Suprapubic skin (tissue), 4 donors: ENCODE measurements at places on chromosomes 12 and 14.
A peak's percentile ranks its signal among the peaks of the same experiment; 100 is the strongest.

GRCh38 chr14:78598046-78598920, 428.1 kb downstream of the NRXN3 start:
- no peak overlapping the region for H3K4me3 ChIP-seq
- no peaks in the 10 kb centered on the region for H3K4me1 ChIP-seq
- no peaks in the 10 kb centered on the region for H3K36me3 ChIP-seq
- no peak for DNase-seq

DNA sequence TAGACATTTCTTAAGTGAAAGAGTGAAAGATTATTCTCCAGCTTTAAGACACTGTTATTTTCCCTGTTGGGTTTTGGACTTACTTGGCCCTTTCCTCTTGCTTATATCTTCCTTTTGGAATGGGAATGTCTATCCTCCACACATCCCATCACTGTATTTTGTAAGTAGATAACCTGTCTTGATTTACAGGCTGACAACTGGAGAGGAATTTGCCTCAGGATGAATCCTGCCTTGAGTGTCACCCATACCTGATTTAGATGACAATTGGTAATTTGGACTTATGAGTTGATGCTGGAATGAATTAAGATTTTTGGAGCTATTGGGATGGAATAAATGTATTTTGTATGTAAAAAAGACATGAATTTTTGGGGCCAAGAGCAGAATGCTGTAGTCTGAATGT, 74.2 kb upstream of the KICS2 start:
- DNase-seq = no peak
- no peaks in the 10 kb centered on the region for H3K4me1 ChIP-seq
- H3K4me3 ChIP-seq = no peak overlapping the region

GRCh38 chr14:100261621-100262020, 22.7 kb downstream of the YY1 start:
- H3K27me3 ChIP-seq = no peaks in the 10 kb centered on the region
- H3K4me3 ChIP-seq = no peak overlapping the region
- peaks cover 18% of the 10 kb centered on the region for H3K36me3 ChIP-seq
- DNase-seq = no peak
- H3K4me1 ChIP-seq = peaks cover 16% of the 10 kb centered on the region

GRCh38 chr12:108850854-108851573, 6.4 kb downstream of the SSH1 start:
- DNase-seq = no peak
- H3K36me3 ChIP-seq = peaks cover 11% of the 10 kb centered on the region
- no peak overlapping the region for H3K27ac ChIP-seq
- H3K27me3 ChIP-seq = no peaks in the 10 kb centered on the region
- H3K4me1 ChIP-seq = peaks cover 36% of the 10 kb centered on the region

GRCh38 chr12:98002887-98003493, 512.4 kb upstream of the TMPO start:
- DNase-seq = no peak
- no peak overlapping the region for H3K4me3 ChIP-seq
- H3K4me1 ChIP-seq = no peaks in the 10 kb centered on the region
- H3K27ac ChIP-seq = no peak overlapping the region
- H3K27me3 ChIP-seq = no peaks in the 10 kb centered on the region

- H3K36me3 ChIP-seq = peaks cover 33% of the 10 kb centered on the region
- no peaks in the 10 kb centered on the region for H3K27me3 ChIP-seq
- H3K4me3 ChIP-seq = no peak overlapping the region
- no peak for DNase-seq
- no peak overlapping the region for H3K27ac ChIP-seq
Observed at GRCh38 chr14:71050227-71050823, 143.1 kb downstream of the PCNX1 start.

- no peak overlapping the region for H3K4me3 ChIP-seq
- no peak for DNase-seq
- no peaks in the 10 kb centered on the region for H3K27me3 ChIP-seq
Observed at GRCh38 chr14:80973931-80974641, 18.7 kb downstream of the TSHR start.

DNA sequence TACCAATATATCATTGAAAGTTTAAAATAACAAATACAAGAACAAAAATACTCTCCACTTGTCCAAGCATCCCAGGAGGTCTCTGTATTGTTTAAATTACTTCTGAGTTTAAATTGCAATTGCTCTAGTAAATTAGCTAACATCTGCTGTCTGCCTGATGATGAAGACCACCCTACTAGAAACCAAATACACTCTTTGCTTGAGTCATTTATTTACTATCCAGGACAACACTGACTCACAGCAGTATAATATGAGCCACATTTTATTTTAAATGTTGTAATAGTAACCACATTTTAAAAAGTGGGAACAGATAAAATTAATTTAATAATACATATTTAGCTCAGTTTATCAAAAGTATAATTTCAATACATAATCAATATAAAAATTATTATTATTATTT, 62.9 kb upstream of the EEA1 start:
- no peak overlapping the region for H3K27ac ChIP-seq
- DNase-seq = no peak
- H3K36me3 ChIP-seq = no peaks in the 10 kb centered on the region
- H3K27me3 ChIP-seq = no peaks in the 10 kb centered on the region
- peaks cover 10% of the 10 kb centered on the region for H3K4me1 ChIP-seq
- H3K4me3 ChIP-seq = no peak overlapping the region

- H3K27me3 ChIP-seq = no peaks in the 10 kb centered on the region
- DNase-seq = no peak
- no peaks in the 10 kb centered on the region for H3K4me1 ChIP-seq
- H3K4me3 ChIP-seq = no peak overlapping the region
- H3K36me3 ChIP-seq = peaks cover 27% of the 10 kb centered on the region
- H3K27ac ChIP-seq = no peak overlapping the region
Observed at GRCh38 chr14:73863209-73863608, 11.6 kb downstream of the PTGR2 start.

- no peaks in the 10 kb centered on the region for H3K27me3 ChIP-seq
- no peaks in the 10 kb centered on the region for H3K36me3 ChIP-seq
- H3K27ac ChIP-seq = no peak overlapping the region
- H3K4me1 ChIP-seq = no peaks in the 10 kb centered on the region
- no peak overlapping the region for H3K4me3 ChIP-seq
Observed at GRCh38 chr12:33588725-33589405, 149.2 kb upstream of the SYT10 start.

- no peak for DNase-seq
- peaks cover 19% of the 10 kb centered on the region for H3K36me3 ChIP-seq
- no peak overlapping the region for H3K4me3 ChIP-seq
- H3K4me1 ChIP-seq = peaks cover 13% of the 10 kb centered on the region
- no peak overlapping the region for H3K27ac ChIP-seq
Observed at GRCh38 chr12:68868043-68868790, 60.2 kb downstream of the MDM2 start.

DNA sequence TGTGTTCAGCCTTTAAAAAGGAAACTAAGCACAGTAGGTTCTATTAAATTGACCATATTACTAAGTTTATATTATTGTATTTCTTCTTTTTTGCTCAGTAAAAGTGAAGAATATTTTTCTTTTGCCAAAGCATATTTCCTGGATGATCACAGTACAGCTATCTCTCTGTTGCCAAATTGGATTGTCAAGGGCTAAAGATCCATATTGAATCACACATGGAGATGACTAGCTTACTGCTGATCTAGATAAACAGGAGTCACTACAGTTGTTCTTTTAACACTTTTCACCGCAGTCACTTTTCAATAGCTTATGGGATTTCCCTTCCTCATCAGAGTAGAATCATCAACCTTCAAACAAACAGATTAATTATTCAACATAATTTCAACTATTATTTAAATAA, 78.6 kb downstream of the LRRC9 start:
- H3K4me1 ChIP-seq = no peaks in the 10 kb centered on the region
- no peaks in the 10 kb centered on the region for H3K27me3 ChIP-seq
- no peaks in the 10 kb centered on the region for H3K36me3 ChIP-seq
- DNase-seq = no peak
- no peak overlapping the region for H3K27ac ChIP-seq

DNA sequence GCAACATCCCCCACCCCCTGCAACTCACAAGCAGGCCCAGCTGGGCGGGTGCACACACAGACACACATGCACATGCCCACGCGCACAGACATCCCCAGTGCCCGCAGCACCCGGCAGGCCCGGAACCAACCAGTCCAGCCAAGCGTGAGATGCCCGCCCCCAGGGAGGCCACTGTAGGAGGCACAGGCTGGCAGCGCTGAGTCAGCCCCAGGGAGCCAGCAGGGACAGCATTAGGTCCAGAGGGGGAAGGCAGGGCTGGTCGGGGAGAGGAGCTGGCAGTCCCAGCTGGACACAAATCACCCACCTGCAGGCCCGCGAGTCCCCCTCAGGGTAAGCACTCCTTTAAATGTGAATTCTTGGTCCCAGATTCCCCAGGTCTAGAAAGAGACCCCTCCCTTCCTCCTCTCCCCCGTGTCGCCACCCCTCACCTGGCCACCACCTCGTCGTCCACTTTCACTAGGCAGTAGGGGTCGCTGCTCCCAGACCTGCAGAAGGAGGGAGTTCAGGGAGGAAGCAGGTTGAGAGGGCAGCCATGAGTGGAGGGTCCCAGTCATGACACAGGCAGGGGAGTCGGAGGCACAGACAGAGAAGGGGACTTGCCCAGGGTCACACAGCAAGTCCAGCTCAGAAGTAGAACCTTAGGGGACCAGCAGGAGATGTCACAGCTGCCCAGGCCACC, 5.0 kb downstream of the RASAL1 start:
- H3K36me3 ChIP-seq = no peaks in the 10 kb centered on the region
- H3K4me3 ChIP-seq = no peak overlapping the region
- H3K4me1 ChIP-seq = peaks cover 10% of the 10 kb centered on the region
- no peak for DNase-seq
- H3K27ac ChIP-seq = no peak overlapping the region

- peaks cover 9% of the 10 kb centered on the region for H3K4me1 ChIP-seq
- H3K27ac ChIP-seq = no peak overlapping the region
- no peaks in the 10 kb centered on the region for H3K27me3 ChIP-seq
Observed at GRCh38 chr12:92408072-92408900, 262.6 kb upstream of the BTG1 start.

DNA sequence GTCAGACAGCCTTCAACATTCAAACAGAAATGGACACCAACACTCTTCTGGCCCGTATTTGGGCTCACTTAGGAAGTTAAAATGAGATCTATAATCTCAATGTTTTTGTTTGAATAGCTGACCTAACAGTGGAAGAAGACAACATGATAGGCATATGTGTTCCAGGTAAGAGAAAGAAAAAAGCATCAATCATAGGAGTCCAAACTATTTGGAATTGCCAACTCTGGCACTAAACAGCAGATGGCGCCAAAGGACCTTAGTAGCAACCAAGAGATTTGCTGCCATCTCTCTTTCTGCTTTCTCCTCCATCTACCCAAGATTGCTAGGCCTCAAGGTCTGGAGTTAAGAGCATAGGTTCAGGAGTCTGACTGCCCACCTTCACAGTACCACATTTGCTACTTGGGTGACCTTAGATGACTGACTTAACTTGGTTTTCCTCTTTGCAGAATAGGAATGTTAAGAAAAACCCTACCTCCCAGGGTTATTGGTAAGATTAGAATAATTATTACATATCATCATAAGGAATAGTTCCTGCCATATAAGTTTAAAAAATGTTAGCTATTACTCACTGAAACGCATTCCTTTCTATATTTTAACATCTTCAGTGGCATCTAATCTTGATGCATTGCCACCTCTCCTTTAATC, 30.2 kb downstream of the PEX5 start:
- H3K4me1 ChIP-seq = no peaks in the 10 kb centered on the region
- H3K27me3 ChIP-seq = no peaks in the 10 kb centered on the region
- no peaks in the 10 kb centered on the region for H3K36me3 ChIP-seq
- no peak for DNase-seq
- H3K27ac ChIP-seq = no peak overlapping the region
- no peak overlapping the region for H3K4me3 ChIP-seq

DNA sequence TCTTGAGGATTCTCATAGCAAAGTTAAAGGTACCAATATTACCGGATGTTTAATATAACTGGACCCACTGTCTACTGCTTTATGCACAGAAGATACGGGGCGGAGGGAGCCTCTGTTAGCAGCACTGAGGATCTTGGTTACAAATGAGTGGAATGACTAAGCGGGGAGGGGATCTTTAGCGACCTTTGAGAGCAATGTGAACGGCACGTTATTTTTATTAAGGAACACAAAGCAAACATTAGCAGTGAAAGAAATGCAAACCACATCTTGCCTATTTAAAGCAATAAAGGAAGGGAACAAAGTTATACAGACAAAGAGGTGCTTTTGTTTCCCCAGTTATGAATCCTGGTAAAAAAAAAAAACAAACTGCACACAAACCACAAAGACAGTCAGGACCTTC, 27.1 kb upstream of the PRMT8 start:
- H3K27ac ChIP-seq = no peak overlapping the region
- DNase-seq = no peak
- H3K36me3 ChIP-seq = no peaks in the 10 kb centered on the region
- H3K4me3 ChIP-seq = no peak overlapping the region
- no peaks in the 10 kb centered on the region for H3K4me1 ChIP-seq

DNA sequence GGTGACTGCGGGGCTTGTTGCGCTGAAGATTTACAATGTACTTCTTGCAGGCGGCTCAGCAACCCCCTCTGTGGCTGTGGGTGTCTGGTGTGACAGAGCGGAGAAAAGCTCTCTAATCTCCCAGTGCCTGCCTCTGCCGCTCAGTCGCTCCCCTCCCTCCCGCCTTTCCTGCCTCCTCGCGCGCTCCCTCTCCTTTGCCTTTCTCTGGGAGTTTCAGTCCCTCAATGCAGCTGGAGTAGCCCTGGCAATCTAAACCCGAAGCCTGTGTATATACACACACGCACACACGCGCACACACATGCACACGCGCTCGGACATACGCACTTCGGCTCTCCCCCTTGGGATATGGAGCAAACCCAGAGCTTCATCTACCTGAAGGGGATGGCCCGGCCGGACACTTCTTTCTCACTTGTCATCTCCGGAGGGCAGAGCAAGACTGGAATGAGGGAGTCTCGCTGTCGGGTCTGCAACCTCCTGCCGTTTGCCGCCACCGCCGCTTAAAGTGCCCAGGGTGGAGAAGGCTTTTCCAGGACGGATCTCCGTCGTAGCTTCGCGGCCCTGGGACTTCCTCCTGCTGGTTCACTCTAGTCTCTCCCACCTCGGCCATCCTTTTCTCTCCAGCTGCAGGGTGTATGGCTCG, 599 bp upstream of the TRHDE start:
- H3K36me3 ChIP-seq = no peaks in the 10 kb centered on the region
- H3K4me1 ChIP-seq = peaks cover 30% of the 10 kb centered on the region
- H3K27me3 ChIP-seq = peaks cover 64% of the 10 kb centered on the region
- no peak overlapping the region for H3K27ac ChIP-seq
- H3K4me3 ChIP-seq = peak overlapping the region; percentile 63

DNA sequence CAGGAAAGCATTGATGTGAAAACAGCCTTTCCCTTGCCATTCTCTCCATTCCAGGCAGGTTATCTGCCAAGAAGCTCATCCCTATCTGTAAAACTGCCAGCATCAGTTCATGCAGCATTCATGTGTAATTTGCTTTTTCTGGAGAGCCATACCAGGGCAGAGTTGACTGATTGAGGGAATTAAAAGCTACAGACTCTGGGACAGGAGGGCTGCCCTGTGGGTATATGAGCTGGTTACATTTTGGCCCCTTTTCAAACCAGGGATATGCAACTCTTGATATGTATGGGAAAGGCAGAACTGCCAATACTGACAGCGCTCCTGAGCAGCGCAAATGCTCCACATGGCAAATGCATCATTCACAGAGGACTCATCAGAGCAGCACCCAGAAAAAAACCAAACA, 53.7 kb downstream of the SYT1 start:
- H3K4me1 ChIP-seq = no peaks in the 10 kb centered on the region
- DNase-seq = no peak
- H3K4me3 ChIP-seq = no peak overlapping the region
- H3K27me3 ChIP-seq = no peaks in the 10 kb centered on the region
- no peaks in the 10 kb centered on the region for H3K36me3 ChIP-seq
